ENCODE measurements at places on chromosomes 1 and 21. TPM values are rescaled to one million over a fixed set of nuclear protein-coding genes. Genes with fewer than 3 reads are reported as not detected.

The FMO2 gene
- 65.4 TPM for total RNA-seq

GRCh38 chr1:210624722-210625121, 296.0 kb downstream of the HHAT start:
- no peak for DNase-seq

- DNase-seq: peak; percentile 33
These were observed 392.7 kb downstream of the NPHP4 start for GRCh38 chr1:5599541-5599940.

GRCh38 chr1:44256762-44257554, 43.7 kb downstream of the DMAP1 start:
- DNase-seq: no peak

DNA sequence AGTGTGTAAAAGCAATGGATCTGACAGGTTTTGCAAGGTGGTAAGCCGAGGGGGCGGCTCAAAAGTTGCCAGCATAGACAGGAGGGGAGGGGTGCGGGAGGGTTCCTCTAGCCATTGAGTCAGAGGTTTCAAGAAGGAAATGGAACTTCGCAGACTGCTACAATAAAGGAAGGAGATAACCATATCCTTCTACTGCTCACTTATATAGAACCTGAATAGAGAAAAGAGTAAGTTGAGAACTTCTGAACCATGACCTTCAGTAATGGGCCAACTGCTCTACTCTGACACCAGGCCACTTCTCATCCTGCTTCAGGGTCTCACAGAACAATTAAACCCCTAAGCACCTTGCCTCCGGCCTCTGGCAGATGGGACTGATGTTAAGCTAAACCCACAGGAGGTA, 26.3 kb upstream of the BCAR3 start:
- no peak for DNase-seq

The KIF14 gene
- total RNA-seq: 3.5 TPM

GRCh38 chr1:222653178-222653827, 35.4 kb downstream of the MIA3 start:
- no peak for DNase-seq

- DNase-seq: no peak
These were observed 9.1 kb downstream of the HIPK1 start for GRCh38 chr1:113938192-113938591.

- DNase-seq: no peak
These were observed 13.4 kb upstream of the UAP1 start for GRCh38 chr1:162548170-162548569.

- DNase-seq: no peak
These were observed 101.9 kb downstream of the ZNF644 start for GRCh38 chr1:90919900-90920299.

The FABP3 gene
- total RNA-seq: 34.8 TPM

The RHCE gene
- total RNA-seq: 1.3 TPM

DNA sequence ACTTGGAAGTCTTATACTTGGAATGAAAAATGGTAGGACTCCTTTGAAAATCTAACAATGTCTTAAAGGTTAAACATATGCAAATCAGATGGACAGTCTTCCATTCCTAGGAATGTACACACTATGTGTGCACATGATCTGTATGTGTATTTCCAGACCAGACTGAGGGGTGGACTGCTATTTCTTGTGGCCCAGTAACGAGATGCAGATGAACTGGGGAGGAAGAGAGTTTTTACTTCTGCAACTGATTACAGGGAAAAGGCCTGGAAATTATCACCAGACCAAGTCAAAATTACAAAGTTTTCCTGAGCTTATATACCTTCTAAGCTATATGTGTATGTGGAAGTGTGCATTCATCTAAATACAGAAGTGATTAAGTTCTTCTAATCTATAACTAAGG, 17.7 kb downstream of the NBPF3 start:
- no peak for DNase-seq

DNA sequence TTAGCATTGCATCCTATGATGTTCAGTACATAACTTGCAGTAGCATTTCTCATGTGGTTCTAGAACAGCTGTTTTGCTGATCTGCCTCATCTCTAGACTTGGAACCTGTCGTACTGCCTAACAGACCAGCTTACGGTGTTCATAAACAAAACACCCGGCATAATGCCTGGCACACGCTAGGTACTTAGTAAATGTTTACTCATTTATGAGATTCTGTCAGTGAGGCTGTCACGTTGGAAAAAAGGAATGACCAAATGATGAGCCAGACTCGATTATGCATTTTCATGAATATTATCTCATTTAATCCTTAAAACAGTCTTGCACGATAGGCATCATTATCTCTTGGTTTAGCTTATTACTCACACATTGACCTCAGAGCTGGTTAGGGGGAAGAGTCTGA, 46.4 kb downstream of the CACHD1 start:
- no peak for DNase-seq

DNA sequence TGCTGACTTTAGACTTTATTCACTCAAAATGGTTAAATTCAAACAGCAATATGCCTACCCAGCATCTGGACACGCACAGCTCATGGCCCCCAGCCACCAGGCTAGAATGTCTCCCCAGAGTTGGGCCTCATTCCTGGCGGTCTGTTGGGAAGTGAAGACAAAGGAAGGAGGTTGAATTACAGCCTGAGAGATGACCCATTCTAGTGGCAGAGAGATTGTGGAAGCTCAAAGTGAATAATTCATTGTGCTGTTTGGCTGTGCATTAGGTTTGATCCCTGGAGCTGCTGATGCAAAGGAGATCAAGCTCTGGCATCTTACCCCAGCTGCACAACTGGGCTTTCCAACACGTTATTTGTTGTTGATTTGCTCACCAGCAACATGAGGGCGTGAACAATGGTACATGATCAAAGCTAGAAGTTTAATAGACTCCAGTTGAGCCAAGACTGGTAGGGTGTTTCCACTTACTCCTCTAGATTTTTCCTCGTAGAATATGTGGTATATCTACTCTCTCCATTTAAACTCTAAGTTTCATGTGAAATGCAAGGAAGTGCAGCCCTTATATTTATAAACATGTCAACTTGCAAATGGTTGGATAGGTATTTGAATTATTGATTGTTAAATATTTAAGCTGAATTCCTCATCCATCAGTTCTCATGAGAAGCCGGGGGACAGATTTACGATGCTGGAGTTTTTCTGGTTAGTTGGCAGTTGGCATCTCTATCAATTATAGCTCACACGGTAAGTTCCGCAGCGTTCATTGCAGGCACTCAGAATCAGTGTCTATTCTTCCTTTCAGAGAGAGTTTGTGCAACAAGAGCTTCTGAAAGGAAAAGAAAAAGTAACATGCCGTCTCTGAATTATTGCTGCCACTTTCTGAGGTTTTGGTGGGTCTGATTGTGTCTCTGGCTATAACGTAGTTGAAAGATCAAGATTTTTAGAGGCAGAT, 222.7 kb downstream of the TM2D1 start:
- DNase-seq: no peak

DNA sequence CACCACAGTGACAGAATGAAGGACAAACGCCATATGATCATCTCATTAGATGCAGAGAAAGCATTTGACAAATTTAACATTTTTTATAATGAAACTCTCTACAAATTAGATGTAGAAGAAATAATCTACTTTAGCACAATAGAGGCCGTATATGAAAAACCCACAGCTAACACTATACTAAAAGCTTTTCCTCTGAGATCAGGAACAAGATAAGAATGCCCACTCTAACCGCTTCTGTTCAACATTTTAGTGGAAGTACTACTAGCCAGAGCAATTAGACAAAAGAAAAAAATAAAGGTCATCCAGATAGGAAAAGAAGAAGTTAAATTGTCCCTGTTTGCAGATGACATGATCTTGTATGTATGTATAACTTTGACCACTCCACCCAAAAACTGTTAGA, 109.7 kb downstream of the SLC35F3 start:
- DNase-seq: no peak

GRCh38 chr1:232985882-232986526, 35.6 kb downstream of the NTPCR start:
- DNase-seq: no peak

DNA sequence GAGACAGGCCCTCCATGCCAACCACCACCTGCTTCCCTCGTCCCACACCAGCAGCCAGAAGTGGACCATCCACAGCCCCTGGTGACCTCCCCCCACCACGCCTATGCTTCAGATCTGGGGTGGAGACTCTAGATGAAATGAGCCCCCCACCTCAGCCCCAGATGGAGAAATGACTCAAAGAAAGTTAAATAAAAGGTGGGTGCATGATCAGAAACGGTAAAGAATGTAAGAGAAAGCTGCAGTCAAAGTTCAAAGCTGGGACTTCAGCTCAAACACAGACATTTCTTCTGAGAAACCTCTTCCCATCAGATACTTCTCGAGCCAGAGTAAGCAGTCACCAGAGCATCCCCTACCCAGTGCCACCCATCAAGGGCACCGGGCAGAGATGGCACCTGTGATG, 43.1 kb upstream of the HMGB4 start:
- no peak for DNase-seq

- DNase-seq: no peak
These were observed 11.3 kb downstream of the OR14A16 start for GRCh38 chr1:247812637-247813036.

- DNase-seq: no peak
These were observed 25.9 kb downstream of the IFNAR1 start for GRCh38 chr21:33350676-33351075.

The CLEC20A gene
- not detected for total RNA-seq
